ENCODE measurements at places on chromosomes 7 and 10. TPM values are rescaled to one million over a fixed set of nuclear protein-coding genes. Genes with fewer than 3 reads are reported as not detected.

DNA sequence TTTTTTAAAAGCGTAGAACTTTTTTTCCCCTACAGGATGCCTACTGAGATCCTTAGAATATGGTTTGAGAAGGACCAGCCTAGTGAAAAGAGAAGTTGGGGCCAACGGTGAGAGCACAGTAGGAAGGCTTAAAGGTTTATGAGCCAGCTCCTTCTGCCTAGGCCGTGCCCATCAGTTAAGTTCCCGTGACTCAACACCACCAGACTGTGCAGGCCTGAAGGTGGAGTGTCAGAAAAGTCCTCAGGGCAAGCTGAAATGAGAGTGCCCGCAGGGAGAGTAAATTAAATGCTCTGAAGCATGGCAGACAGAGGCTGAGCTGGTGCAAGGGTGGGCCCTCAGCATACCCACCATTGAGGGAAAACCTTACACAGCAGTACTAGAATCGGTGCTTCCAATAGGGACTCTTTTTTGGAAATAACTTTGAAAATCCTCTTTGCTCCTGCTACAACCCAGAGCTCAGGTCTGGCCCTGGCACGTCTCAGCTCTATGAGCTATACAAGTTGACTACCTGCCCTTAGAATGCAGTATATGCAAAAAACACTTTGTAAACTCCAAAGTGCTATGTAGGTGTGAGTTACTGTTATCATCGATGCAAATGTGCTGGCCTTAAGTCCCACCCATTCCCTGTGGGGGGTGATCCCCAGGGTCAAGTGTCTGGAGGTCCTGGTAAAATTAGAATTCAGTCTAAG, 15.2 kb upstream of the C10orf67 start:
- DNase-seq = no peak

Gene IL6
- total RNA-seq = not detected

Gene NUTM2B
- total RNA-seq = 1.8 TPM

Gene TRIM50
- total RNA-seq = not detected

Gene PSD
- 37.4 TPM for total RNA-seq

DNA sequence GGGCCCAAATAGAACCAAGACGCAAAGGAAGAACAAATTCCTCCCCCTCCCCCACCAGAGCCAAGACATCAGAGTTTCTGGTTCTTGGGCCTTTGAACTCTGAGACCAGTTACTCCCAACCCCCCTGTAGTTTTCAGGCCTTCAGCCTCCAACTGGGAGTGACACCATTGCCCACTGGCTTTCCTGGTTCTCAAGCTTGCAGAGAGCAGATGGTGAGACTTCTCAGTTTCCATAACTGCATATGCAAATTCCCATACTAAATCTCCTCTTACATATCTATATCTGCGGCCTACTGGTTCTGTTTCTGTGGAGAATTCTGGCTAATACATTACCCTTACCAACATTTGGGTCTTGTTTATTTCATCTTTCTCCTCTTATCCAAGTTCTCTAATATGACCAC, 762.9 kb downstream of the GRM8 start:
- no peak for DNase-seq

GRCh38 chr7:25032774-25033743, 53.1 kb upstream of the OSBPL3 start:
- no peak for DNase-seq

Gene SPDYE9
- total RNA-seq = not detected

DNA sequence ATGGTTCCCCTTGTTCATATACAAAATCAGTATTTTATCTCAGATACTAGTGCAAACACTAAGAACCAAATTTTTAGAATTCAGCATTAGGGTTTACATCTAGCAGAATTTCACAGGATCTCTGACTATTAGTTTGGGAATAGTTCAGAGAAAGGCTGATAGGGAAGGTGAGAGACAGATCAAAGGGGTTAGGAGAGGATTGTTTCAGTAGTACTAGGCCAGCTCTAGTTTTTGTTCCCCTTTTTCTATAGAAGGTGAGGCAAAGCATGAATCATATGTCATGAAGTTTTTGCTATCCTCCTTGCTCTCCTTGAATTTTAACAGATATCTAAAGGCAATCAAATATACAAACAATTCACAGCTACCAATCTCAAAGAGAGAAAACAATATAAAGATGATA, 26.1 kb upstream of the CTNNA3 start:
- DNase-seq = no peak

DNA sequence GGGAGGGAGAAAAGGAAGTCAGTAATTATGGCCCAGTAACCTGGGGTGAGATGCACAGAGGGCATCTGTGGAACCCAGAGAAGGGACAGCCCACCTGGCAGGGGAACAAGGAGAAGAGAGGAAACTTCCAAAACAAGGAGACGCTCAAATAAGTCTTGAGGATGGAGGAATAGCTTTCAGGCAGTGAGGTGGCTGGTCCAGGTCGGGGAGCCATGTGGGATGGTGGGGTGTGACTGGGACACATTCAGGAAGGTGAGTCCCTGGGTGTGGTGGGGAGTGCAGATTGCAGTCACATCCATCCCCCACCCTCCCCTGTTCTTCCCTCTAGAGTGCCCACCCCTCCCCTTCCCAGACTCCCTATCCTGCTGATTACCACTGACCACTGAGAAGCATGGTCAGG, 175.4 kb downstream of the GRID1 start:
- no peak for DNase-seq

GRCh38 chr7:21160401-21160800, 267.5 kb upstream of the SP4 start:
- no peak for DNase-seq

DNA sequence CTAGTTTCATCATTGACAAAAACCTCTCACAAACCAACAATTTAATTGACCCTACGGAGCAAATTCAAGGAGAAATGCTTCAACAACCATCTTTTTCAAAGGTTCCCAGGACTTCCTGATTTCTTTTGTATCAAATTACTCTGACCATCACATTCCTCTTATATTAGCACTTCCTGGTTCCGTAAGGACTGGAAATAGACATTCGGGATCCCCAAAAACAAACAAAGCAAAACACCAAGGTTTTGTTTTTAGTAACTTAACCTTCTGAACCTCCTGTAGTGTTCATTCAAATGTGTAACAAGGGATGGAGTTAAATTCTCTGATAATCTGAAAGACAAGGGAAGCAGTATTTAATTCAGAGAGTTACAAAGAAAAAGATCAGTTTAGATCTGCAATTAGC, 387.6 kb upstream of the NRP1 start:
- DNase-seq = no peak

DNA sequence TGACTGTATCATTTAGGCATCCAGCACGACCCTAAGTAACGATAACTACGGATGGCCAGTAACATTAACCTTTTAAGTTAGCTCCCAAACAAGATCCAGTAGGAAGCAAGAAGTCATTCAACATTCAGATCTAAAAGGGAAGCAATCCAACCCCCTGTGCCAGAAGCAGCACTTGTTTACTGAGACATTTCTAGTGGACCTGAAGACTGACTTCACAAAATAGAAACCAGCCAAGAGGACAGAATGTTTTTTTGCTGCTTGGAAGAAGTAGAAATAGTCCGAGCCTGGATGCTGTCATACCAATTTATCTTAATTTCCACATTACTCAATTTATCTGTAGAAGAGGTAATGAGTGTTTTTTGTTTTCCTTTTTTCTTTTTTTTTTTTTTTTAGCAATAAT, 88.0 kb upstream of the CTTNBP2 start:
- DNase-seq = no peak

Gene MUC12
- total RNA-seq = 7.8 TPM

Gene AGR2
- not detected for total RNA-seq

Gene TMEM72
- not detected for total RNA-seq

Measured in neural crest cell (in vitro differentiated cells).